Stimulated activated CD4-positive, alpha-beta T cell treated with anti-CD3 and anti-CD28 coated beads, Interleukin-4, amount 100 ng/mL, for 4 hours (primary cell): ENCODE measurements at places on chromosomes 16 and 17.

- no peak for DNase-seq
Measured at GRCh38 chr16:80587071-80587470, 46.3 kb downstream of the DYNLRB2 start.

DNA sequence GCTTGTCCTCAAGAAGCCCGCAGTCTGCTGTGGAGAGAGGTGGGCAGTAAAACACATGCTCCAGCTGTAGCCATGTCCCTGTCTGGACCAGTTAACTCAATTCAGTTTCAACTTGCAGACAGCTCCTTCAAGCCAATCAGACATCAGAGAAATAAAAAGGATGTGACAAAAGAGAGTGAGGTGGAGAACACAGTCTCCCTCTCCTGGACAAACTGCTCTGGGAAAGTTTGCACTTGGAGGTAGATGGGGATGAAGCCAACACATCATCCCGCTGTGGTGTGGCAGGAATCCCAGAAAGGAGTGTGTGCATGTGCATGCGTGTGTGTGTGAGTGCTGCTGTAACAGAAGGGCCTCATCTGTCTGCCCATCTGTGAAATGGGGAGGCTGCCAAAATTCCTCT is 358.6 kb upstream of the ASIC2 start:
- DNase-seq: no peak

GRCh38 chr17:50272246-50272645 is 2.0 kb upstream of the TMEM92 start:
- no peak for DNase-seq

- no peak for DNase-seq
Measured at GRCh38 chr17:6070913-6071511, 833 bp downstream of the WSCD1 start.

DNA sequence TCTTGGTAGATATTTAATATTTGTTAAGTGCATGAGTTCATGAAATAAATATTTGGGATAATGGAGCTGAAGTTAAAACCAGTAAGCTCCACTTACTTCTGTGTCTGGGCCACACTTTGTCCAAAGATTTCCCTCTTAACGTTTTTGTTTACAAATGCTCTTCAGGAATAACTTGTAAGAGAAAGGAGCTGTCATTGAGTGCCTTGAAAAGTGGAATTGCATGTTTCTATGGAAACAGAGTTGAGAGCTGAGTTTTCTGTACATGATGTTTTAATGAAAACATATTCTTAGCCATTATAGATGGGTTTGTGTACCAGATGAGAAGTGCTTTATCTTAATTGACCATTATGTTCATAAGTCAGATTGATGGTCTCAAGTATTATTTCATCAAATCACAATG is 1045.4 kb upstream of the EEF2KMT start:
- no peak for DNase-seq

GRCh38 chr17:61444075-61444474 is 8.1 kb upstream of the TBX4 start:
- no peak for DNase-seq

DNA sequence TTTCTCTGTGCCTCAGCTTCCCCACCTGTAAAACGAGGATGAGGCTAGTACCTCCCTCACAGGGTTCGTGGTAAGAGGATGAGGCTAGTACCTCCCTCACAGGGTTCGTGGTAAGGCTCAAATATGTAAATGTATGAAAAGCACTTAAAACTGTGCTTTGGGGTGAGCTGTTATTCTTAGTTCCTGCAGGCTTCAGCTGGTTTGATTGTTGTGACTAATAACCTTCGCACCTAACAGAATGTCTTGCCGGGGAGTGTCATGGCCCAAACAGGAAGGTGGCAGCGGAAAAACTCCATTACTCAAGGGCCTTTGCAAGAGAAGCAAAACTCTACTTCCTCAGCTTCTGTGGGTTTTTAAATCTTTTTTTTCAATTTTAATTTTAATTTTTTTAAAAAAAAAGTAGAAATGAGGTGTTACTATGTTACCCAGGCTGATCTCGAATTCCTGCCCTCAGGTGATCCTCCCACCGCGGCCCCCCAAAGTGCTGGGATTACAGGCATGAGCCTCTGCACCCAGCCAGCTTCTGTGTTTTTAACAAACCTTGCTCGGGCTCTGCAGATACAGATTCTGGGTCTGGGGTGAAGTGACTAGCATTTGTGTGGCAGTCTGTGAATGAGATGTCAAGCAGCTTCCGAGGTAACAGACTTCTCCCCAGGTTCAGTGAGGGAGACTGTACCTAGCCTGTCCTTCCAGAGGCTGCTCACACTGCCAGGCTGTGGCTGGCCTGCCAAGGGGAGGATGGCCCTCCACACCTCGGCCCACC is 103.0 kb downstream of the RAB11FIP4 start:
- DNase-seq: peak; percentile 73

GRCh38 chr16:86095131-86095752 is 196.3 kb downstream of the IRF8 start:
- DNase-seq: no peak

DNA sequence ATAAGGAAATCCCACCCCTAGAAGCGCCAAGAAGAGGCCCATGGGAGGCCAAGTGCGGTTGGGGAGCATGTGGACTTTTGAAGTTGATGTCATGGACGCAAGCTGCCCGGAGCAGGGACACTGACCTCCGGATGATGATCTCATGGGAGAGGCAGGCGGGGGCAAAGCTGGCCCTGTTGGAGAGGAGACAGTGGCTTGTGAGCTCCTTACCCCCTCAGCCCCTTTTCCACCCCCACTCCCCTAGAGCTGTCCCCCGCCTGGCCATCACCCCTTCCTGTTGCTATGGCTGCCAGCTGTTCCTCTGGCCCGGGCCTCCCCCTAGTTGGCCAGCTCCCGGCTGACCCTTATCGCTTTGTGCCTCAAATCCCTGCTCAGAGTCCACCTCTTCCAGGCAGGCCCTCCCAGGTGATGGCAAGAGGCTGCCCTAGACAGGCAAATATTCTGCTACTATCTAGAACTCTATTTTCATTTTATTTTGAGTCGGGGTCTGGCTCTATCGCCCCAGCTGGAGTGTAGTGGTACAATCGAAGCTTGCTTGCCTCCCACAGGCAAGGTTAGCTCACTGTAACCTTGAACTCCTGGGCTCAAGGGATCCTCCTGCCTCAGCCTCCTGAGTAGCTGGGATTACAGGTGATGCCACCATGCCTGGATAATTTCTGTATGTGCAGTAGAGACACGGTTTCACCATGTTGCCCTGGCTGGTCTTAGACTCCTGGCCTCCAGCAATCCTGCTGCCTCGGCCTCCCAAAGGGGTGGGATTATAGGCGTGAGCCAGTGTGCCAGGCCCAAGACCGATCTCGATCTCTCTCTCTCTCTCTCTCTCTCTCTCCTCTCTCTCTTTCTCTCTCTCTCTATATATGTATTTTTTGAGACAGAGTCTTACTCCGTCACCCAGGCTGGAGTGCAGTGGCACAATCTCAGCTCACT is 6.6 kb downstream of the NOTUM start:
- DNase-seq: no peak

GRCh38 chr17:31499771-31500554 is 108.5 kb downstream of the RAB11FIP4 start:
- DNase-seq: no peak

- no peak for DNase-seq
Measured at GRCh38 chr16:56860226-56861020, 4.6 kb upstream of the SLC12A3 start.

- DNase-seq: peak; percentile 48
Measured at GRCh38 chr17:39926588-39927100, 757 bp downstream of the ORMDL3 start.

GRCh38 chr16:7861891-7862582 is 529.4 kb downstream of the RBFOX1 start:
- DNase-seq: no peak

DNA sequence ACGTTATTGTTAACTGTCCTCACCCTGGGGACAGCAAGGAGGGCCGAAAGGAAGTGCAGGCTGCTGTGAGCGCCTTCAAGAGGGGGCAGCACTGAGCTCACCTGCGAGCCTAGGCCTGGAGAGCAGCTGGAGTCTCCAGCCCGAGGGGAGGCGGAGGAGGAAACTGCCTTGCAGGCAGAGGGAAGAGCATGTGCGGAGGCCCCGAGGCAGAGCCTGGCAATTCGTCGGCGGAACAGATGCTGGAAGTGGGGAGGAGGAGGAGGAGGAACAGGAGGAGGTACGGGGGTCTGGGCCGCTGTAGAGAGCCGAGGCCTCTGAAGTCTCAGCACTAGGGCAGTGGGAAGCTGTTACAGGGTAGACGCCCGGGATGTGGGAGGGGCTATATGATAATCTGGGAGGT is 49.6 kb upstream of the PLCG2 start:
- DNase-seq: no peak

DNA sequence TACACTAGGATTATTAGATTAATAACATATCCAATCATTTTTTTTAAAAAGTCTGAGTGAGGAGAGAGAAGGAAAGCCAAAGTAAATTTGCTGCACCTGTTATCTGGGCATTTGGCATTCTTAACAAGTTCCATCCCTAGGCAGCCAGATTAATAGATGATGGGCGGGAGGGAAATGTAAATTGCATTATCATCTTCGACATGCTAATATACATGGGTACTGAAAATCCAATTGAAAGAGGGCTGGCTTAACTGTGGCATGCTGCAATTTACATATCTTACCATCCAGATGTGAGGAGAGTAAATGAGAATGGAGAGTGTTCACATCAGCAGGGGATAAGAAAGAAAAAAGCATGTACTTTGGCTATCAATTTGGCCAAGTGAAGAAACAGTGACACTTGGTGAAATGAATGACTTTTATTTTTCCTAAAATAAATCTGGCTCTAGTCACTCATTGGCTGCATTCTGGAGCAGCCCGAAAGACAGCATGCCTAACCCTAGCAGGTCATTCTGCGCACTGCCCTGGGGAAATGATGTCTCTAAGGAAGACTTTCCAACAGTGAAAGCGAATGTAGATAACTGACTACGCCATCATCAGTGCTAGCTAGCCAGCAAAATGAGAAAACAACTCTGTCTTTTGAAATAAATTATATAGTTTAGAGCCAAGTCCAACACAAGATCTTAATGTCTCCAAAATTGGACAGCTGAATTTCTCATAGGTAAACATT is 57.9 kb downstream of the HYDIN start:
- DNase-seq: no peak

DNA sequence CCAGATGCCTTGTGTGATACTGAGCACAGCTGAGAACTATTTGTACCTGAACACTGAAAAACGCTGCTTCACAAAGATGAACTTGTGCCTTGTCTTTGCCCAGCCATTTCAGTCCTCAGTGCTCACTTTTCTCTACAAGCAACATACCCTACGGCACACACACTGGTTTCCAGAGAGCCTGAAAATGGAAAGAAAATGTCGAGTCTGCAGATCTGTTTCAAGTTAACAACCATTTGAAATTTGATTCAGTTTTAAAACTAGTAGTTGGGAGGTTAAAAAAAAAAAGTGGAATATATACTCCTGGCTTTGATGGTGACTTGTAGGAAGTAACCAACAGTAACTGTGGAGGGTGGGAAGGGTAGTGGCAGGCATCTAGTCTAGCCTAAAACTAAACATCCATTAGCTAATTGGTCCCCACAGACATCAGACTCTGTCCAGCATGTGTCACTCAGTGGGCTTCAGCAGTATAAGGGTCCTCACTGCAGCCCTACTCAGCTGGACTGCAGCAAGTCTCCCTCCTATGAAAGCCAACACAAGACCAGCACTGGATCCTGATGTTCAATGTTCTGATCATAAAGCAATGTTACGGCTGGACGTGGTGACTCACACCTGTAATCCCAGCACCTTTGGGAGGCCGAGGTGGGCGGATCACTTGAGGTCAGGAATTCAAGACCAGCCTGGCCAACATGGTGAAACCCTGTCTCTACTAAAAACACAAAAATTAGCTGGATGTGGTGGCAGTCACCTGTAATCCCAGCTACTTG is 27.1 kb downstream of the ERN1 start:
- no peak for DNase-seq
